ENCODE measurements at places on chromosomes 13 and 19.
A peak's percentile ranks its signal among the peaks of the same experiment; 100 is the strongest.

DNA sequence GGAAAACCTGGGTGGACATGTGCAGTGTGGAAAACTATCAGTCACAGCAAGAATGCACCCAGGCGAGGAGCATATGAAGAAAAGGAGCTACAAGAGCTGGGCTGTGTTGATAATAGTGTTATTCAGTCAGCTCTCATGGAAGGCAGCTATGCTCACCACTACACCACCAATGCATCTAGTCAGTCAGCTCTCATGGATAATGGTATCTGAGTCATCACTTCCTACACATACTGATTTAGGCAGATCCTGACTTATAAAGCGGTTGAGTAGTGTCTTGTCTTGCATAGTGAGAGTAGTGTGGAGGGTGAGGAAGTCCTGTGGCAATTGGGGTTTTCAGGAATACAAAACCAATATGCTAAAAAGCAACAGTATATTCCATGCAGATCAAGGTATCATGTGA, 9.1 kb upstream of the ZNF160 start:
- DNase-seq, result no peak

- DNase-seq, result no peak
These were observed 34.2 kb downstream of the CEBPG start for GRCh38 chr19:33407716-33408115.

DNA sequence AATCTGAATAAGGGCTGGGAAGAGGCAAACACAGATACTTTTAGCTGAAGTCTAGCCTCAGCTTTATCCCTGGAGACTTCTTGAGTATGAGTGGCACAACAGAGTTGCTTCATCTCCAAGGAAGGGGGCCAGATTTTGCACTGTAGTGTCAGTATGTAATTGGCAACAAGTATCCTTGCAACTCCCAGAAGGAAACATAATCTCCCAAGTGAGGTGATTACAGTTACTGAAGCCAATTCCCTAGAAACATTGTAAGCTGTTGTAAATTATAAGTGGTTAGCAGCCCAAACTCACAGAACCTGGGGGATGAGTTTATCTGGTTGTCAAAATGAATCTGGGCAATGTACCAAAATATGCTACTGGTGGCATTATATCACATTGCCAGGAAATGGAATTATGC, 2065.7 kb upstream of the PCDH20 start:
- DNase-seq, result no peak

DNA sequence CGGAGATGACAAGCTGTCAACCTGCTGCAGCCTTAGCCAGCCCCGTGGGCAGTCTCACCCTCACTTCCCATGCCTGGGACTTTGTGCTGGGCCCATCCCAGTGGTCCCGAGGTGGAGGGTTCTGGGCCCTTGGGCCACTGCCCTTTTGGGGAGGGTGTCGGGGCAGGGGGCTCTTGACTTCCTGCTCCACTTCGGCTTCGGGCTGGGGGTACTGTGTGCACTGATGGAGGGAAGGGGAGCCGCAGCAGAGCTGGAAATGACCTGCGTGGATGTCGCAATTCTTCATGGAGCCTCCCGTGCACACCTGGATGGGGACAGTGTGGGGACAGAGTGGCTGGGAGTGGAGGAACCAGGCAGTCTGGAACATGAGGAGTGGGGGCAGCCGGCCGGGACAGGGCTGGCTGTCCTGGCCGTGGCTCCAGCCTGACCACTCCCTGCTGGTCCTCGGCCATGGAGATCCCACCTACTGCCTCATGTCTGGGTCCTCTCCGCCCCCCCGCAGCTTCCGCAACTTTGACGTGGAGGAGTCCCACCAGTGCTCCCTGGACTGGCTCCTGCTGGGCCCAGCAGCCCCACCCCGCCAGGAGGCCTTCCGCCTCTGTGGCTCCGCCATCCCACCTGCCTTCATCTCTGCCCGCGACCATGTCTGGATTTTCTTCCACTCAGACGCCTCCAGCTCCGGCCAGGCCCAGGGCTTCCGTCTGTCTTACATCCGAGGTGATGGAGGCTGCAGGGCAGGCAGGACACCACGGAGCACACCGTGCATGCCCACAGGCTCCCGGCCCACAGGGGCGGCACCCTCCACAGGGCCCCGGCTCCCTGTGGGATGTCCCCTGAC, 10.2 kb downstream of the LRP3 start:
- no peak for DNase-seq

GRCh38 chr13:76386321-76386720, 499.9 kb downstream of the KCTD12 start:
- no peak for DNase-seq

GRCh38 chr19:57615346-57615745, 1.3 kb downstream of the ZNF134 start:
- no peak for DNase-seq

- peak; percentile 1 for DNase-seq
These were observed 391 bp downstream of the ZNF761 start for GRCh38 chr19:53432088-53432661.

DNA sequence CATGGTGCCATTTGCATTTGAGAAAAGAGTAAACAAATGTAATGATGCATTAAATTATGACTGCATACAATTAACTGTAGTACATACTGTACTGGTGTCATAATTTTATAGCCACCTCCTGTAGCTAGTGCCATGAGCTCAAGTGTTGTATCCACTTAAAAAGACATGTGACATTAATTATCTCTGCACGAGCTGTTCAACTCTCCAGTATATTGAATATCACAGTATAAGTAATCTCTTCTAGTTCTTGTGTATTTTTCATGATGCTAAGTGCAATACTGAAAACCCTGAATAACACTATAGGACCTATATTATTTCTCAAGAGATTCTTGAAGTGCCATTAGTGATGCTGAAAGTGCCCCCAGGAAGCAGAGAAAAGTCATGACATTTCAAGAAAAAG, 387.3 kb downstream of the PCDH17 start:
- DNase-seq, result no peak

DNA sequence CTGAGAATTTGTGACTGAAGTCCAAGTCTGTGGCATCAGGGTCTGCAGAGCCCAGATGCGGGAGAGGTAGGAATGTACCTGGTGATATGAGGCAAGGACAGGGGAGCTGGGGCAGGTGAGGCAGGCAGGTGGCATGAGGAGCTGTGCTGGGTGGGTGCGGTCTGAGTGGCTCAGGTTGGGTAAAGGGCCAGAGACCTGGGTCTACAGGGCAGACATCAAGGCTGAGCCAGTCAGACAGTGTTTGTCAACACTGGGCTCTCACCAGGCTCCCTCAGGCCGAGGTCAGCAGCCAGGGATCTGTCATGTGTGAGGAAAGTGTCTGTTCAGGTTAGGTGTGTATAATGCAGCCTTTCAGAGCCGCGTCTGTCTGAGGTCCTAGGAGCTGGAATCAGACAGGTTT, 18.6 kb downstream of the GPI start:
- DNase-seq, result no peak

GRCh38 chr19:4594201-4594600, 34.7 kb upstream of the SEMA6B start:
- no peak for DNase-seq

DNA sequence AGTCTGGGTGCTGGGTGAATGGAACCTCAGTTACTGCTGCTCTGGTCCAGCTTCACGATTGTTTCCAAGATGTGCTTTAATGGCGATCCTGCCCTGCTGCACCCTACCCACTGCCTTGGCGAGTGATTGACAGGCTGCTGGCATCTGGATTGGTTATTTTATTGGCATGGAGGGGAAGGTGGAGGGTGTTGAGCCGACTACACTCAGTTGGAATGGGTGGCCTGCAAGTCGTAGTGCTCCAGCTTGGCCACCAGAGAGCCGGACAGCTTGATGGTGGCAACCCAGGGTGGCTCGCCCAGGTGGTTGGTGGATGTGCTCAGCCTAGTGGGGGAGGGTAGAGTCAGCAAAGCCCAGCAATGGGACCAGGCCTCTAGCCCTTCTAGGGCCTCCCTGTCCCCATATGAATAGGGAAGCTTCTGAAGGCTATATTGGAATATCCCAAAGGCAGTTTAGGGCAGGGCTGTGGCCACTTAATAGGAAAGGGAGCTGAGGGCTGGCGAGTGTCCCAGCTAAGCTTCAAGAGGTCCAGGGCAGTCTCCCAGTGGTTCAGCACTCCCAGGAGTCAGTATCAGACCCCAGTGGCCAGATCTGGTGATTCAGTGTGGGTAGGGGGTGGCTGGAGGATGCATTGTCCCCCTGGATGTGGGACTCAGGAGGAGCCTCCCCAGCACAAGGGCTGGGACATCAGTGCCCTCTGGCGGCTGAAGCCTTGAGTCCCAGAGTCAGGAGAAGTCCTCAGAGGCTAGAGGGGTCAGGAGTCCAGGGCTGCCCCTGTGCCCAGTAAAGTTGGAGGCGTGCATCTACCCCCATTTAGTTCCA, 3.4 kb downstream of the GGN start:
- DNase-seq, result no peak

DNA sequence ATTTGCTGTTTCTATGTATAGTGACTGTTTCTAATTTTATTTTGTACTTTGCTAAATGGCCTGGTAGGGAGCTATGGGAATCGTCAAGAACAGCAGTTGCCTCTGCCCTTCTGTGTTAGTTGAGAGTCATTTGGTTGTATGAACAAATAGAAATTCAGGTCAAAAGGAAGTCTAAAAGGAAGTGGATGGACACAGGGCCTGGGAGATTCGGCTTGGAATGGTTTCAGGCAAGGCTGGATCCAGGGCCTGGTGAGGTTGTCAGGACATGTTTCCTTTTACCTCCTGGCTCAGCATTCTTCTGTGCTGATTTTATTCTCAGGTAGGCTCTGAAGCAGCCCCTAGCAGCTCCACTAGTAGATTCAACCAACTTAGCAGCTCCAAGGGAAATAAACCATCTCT, 118.9 kb downstream of the SIPA1L3 start:
- DNase-seq, result no peak

GRCh38 chr13:46598820-46599180, 45.8 kb downstream of the LRCH1 start:
- no peak for DNase-seq

DNA sequence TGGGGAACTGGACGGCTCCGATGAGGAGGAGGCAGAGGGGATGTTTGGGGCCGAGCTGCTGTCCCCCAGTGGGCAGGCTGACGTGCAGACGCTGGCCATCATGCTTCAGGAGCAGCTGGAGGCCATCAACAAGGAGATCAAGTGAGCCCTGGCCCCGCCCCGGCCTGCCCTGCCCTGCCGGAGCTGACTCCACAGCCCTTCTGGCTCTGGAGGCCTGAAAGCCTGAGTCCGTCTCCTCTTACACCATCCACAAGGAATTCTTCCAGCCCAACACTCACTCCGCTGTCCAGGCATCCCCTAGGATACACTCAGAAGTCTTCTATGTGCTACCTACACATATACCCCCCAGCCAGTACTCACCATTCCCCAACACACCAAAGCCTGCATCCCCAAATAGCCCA, 17.4 kb downstream of the PPFIA3 start:
- no peak for DNase-seq

DNA sequence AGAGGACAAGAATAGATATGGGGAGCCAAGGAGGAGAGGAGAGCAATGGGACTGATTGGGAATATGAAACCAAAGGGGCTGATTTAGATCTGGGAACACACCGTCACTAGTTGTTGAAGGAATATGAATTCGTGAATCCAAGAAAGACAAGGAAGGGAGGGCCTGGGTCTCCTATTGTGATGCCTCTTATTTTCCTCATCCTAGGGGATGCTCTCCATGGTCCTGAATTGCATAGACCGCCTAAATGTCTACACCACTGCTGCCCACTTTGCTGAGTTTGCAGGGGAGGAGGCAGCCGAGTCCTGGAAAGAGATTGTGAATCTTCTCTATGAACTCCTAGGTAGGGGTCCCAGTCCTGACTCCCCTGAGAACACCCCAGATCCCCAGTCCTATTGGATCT, 21.5 kb downstream of the RYR1 start:
- no peak for DNase-seq

- no peak for DNase-seq
These were observed 4.9 kb downstream of the RCBTB2 start for GRCh38 chr13:48527955-48528354.

DNA sequence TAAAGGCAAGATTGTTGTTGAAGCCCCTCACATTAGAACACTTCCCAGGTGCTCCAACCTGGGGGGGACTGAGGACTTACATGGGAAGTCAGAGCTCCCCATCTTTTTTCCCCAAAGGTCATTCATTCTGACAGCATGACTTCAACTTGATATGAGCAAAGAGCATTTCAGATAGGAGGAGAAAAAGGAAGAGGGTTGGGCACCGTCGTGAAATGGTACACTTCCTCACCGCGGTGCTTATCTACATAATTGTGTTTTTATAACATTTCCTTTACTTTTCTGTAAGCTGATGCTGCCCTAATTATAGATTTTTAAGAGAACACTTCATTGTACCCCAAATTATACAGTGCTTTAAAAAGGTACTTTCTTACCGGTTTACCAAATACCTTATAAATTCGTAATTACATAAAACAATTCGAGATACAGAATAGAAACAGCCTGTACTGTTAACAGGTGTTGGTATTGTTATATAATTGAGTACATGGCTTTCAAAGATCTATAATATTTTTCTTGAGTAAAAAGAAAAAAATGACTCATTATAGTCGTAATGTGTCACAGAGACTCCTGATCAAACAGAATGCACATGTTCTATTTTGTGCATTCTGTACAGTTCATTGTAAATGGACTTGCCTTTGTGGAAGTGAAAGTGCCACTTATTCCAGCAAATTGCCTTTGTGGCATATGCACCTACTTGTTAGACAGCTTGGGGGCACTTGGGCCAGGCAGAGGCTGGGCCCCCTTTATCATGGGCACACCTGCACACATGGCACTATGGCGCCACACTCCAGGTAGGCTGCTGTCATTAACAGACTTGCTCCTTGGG, 81.8 kb downstream of the GGACT start:
- DNase-seq, result peak; percentile 96

- peak; percentile 82 for DNase-seq
These were observed at the start of gene APC2 for GRCh38 chr19:1449467-1450442. Gene APC2 (plus strand): TSS chr19:1450121. CDS start chr19:1453002, 2,881 bp downstream.

DNA sequence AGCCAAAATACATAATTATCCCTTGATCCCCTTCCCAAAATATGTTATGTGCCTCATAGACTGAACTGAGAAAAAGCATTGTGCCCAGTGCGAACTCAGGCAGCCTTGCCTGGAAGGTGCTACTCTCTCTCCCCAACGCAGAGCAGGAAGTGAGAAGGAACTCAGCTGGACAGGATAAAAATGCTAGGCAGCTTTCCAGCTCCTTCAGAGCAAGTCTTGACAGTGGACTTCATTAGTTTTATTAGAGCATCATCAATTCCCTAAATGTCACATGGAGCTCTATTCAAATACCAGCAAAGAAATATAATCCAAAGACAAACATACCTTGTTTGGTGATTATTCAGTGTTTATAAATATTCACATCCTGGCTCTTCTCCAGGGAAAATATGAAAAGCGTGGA, 202.4 kb downstream of the RFC3 start:
- DNase-seq, result no peak

- DNase-seq, result no peak
These were observed 172.1 kb upstream of the RFC3 start for GRCh38 chr13:33645591-33646554.

GRCh38 chr13:35473206-35473775, 3.2 kb downstream of the MAB21L1 start:
- no peak for DNase-seq

DNA sequence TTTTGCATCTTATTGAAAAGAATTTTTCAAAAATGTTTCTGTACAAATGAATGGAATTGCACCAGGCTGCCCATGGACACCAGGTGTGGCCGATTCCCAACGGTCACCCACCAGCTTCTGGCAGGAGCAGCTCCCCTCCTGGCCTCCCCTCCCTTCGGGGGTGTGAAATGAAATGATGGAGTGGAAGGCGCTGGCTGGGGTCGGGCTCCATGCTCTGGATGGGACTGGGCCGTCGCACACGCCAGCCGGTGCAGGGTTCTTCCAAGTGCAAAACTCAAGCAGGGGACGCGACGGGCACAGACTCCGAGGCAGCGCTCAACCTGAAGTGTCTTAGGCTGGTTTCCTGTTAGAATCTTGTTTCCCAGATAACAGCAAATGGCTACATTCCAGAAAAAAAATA, 21.9 kb downstream of the C19orf44 start:
- no peak for DNase-seq

Data from DMS79 (cell line).